ENCODE measurements at places on chromosomes 1 and 21. TPM values are rescaled to one million over a fixed set of nuclear protein-coding genes. Genes with fewer than 3 reads are reported as not detected.

DNA sequence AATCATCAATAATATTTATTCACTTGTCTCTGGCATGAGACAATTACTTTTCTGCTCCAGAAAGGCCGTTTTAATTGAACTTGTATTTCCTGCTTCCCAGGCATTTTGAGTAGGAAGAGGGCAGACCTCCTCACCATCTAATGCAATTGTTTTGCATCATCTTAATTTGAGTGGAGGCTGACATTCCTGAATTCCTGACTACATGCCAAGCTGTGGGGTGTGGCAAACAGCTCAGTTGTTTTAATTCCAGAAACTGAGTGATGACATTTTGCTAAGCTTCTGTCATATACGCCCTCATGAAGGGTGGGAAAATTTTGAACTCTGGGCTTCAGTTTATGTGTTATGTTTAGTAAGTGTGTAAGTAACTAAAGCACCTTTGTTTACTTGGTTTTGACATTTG, 125.4 kb upstream of the USP25 start:
- H3K27me3 ChIP-seq, result no peaks in the 10 kb centered on the region
- H3K4me3 ChIP-seq, result no peak overlapping the region
- no peak for DNase-seq
- H3K27ac ChIP-seq, result no peak overlapping the region
- no peaks in the 10 kb centered on the region for H3K4me1 ChIP-seq

DNA sequence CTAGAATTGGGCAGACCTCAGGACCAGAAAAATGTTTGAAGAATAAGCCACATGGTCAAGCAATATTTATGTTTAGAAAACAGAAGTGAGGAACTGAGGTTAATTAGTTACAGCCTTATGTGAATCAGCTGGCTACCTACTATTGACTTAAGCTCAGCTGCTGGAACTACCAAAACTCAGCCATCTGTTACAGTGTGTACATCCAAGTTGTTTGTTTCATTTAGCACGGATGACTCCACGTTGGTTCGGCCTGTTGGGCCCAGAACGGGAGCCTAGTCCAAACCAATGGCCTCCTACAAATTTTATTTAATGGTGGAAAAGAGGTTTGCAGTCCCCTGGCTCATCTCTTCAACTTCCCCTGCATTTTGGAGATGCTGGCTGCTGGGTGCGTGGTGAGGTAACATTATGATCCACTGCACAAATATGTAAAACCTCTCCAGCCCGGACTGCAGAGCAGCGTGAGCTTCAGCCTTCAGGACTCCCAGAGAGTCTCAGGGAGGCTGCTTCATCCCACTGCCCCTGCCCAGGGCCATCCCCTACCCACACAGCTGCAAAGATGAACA, 143.4 kb downstream of the ZZZ3 start:
- no peaks in the 10 kb centered on the region for H3K27me3 ChIP-seq
- peaks cover 8% of the 10 kb centered on the region for H3K4me1 ChIP-seq

- H3K27ac ChIP-seq, result no peak overlapping the region
- DNase-seq, result no peak
- no peak overlapping the region for H3K4me3 ChIP-seq
These were observed 71.8 kb upstream of the ADAM30 start for GRCh38 chr1:119968068-119968492.

DNA sequence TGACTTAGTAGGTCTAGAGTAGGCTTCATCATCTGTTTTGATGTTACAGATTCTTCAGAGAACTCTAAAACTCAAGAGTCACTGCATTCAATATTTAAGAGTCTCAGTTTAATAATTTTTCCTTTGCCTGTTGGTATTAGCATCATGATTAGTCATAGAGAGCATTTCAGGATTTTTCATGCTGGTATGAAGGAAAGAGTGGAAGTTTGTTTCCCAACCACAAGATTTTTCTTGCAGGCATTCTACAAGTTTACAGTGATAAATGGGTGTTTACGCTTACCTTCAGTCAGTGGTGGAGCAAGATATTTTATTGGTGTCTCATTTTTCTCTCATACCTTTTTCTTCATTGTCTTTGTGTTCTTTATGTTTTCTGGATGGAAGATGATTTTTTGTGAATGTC, 58.4 kb upstream of the MYOCOS start:
- H3K27ac ChIP-seq, result no peak overlapping the region
- H3K4me3 ChIP-seq, result no peak overlapping the region
- H3K36me3 ChIP-seq, result peaks cover under 1% of the 10 kb centered on the region
- DNase-seq, result no peak
- no peaks in the 10 kb centered on the region for H3K27me3 ChIP-seq

GRCh38 chr1:242178924-242179708, 180.2 kb upstream of the MAP1LC3C start:
- no peak overlapping the region for H3K27ac ChIP-seq
- H3K4me3 ChIP-seq, result no peak overlapping the region
- no peaks in the 10 kb centered on the region for H3K27me3 ChIP-seq
- no peaks in the 10 kb centered on the region for H3K4me1 ChIP-seq
- no peaks in the 10 kb centered on the region for H3K36me3 ChIP-seq

TMPRSS15 gene
- not detected for total RNA-seq

GRCh38 chr1:89987159-89987819, 7.6 kb upstream of the ZNF326 start:
- H3K27me3 ChIP-seq, result no peaks in the 10 kb centered on the region
- no peak overlapping the region for H3K27ac ChIP-seq
- no peak overlapping the region for H3K4me3 ChIP-seq
- H3K4me1 ChIP-seq, result no peaks in the 10 kb centered on the region
- DNase-seq, result no peak

- DNase-seq, result peak; percentile 91
- no peaks in the 10 kb centered on the region for H3K4me1 ChIP-seq
These were observed 517.6 kb downstream of the PTPRU start for GRCh38 chr1:29753771-29754572.

GRCh38 chr1:48830715-48831114, 54.0 kb upstream of the BEND5 start:
- H3K27me3 ChIP-seq, result no peaks in the 10 kb centered on the region
- no peak overlapping the region for H3K4me3 ChIP-seq
- peaks cover 8% of the 10 kb centered on the region for H3K4me1 ChIP-seq
- no peaks in the 10 kb centered on the region for H3K36me3 ChIP-seq
- H3K27ac ChIP-seq, result no peak overlapping the region
- DNase-seq, result no peak

DNA sequence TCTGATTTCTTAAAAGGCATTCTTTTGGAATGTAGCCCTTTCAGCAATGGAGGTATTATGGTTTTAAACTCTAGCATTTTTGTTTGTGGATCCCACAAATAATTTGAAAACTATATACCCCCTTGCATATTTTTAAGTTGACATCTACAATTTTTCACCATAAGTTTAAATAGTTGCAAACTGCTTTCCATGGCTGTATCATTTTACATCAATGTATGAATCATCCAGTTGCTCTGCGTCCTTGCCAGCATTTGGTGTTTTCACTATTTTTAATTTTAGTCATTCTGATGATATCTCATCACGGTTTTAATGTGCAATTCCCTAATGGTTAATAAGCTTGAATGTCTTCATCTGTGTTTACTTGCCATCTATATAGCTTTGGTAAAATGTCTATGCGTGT, 20.7 kb downstream of the DIPK1A start:
- no peaks in the 10 kb centered on the region for H3K27me3 ChIP-seq
- H3K4me3 ChIP-seq, result no peak overlapping the region
- no peak overlapping the region for H3K27ac ChIP-seq

GRCh38 chr1:49356594-49356993, 579.9 kb upstream of the BEND5 start:
- no peaks in the 10 kb centered on the region for H3K4me1 ChIP-seq
- no peak for DNase-seq
- no peaks in the 10 kb centered on the region for H3K27me3 ChIP-seq
- H3K4me3 ChIP-seq, result no peak overlapping the region
- no peak overlapping the region for H3K27ac ChIP-seq

UMODL1 gene
- not detected for total RNA-seq

- no peaks in the 10 kb centered on the region for H3K27me3 ChIP-seq
- no peak for DNase-seq
- H3K27ac ChIP-seq, result no peak overlapping the region
- H3K4me1 ChIP-seq, result peaks cover 65% of the 10 kb centered on the region
These were observed 57.2 kb downstream of the AGPAT3 start for GRCh38 chr21:43921979-43922945.

- no peaks in the 10 kb centered on the region for H3K36me3 ChIP-seq
- H3K4me3 ChIP-seq, result no peak overlapping the region
- DNase-seq, result no peak
- H3K27ac ChIP-seq, result no peak overlapping the region
These were observed 50.2 kb upstream of the TSHB start for GRCh38 chr1:114979278-114979891.

- H3K27me3 ChIP-seq, result no peaks in the 10 kb centered on the region
- H3K4me1 ChIP-seq, result peaks cover under 1% of the 10 kb centered on the region
- DNase-seq, result no peak
- no peak overlapping the region for H3K27ac ChIP-seq
- no peak overlapping the region for H3K4me3 ChIP-seq
These were observed 61.5 kb downstream of the PEX14 start for GRCh38 chr1:10536133-10536770.

KRTAP12-1 gene
- total RNA-seq, result not detected

AGTRAP gene
- total RNA-seq, result 49.4 TPM

MARK1 gene
- 13.0 TPM for total RNA-seq

DNA sequence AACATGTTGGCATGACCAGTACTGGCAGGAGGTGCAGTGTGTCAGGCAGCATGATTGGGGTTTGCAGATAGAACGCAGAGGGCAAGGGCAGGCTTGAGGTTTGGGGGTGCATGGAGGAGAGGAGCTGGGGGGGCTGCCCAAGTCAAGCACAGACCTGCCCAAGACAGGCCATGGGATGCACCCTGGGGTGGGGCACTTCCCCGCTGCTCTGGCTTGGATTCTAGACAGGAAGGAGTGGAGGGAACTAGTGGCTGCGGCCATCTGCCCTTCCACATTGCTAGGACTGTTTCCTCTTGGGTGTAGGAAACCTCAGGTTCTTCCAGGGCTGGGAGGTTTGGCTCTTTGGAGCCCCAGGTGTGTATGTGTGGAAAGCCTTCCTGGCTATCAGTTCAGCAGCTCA, 3.0 kb downstream of the PDXK start:
- no peaks in the 10 kb centered on the region for H3K36me3 ChIP-seq
- H3K4me3 ChIP-seq, result no peak overlapping the region
- H3K27me3 ChIP-seq, result no peaks in the 10 kb centered on the region

ATP6V1G3 gene
- total RNA-seq, result not detected

ESPN gene
- total RNA-seq, result 77.1 TPM

DNA sequence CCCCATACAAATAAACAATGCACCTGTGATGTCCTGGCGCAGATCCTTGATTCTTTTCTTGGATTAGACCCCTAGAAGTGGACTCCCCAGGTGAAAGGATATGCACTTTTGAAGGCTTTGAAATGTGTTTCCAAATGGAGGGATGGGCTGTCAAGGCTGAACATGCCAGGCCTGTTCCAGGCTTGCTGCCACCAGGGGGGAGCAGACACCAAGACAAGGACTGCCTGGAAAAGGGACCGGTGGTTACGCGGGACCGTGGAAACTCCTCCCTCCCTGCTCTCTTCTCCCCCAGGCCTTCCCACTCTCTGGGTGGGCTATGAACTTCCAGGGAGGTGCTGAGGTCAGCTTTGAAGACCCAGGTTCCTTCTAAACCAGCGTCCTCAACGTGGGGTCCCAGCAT, 12.7 kb downstream of the C1QB start:
- no peak overlapping the region for H3K27ac ChIP-seq
- DNase-seq, result no peak
- no peaks in the 10 kb centered on the region for H3K4me1 ChIP-seq
- no peaks in the 10 kb centered on the region for H3K27me3 ChIP-seq
- no peak overlapping the region for H3K4me3 ChIP-seq

DNA sequence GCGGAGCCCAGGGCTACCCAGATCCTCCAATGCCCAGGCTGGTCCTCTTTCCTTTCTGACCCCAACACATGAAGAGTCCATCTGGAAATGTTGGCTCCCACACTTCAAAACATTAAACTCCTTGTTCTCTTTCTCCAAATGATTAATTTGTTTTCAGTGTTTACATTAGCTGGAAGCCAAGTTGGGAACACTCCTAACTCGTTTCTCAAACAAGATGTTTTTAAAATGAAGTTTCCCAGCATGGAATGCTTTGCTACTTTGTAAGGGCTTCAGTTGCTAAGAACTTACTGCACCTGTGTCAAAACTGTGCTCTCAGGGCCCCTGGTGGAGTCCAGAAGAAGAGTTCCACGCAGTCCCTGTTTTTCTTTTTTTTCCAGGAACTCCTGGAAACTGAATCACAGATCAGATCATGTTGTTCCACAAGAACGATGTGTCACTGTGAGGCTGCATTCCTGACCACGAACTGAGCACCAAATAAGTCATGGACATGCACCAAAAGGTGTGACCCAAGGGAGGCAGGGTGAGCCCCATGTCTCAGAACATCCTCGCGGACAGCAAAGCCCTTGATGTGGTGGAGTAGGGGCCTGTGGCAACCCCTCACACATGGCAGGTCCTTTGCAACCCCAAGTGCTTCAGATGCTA, 257.3 kb downstream of the KCNJ6 start:
- H3K27ac ChIP-seq, result no peak overlapping the region
- no peak for DNase-seq
- peaks cover 17% of the 10 kb centered on the region for H3K4me1 ChIP-seq
- no peak overlapping the region for H3K4me3 ChIP-seq
- H3K36me3 ChIP-seq, result no peaks in the 10 kb centered on the region

DNA sequence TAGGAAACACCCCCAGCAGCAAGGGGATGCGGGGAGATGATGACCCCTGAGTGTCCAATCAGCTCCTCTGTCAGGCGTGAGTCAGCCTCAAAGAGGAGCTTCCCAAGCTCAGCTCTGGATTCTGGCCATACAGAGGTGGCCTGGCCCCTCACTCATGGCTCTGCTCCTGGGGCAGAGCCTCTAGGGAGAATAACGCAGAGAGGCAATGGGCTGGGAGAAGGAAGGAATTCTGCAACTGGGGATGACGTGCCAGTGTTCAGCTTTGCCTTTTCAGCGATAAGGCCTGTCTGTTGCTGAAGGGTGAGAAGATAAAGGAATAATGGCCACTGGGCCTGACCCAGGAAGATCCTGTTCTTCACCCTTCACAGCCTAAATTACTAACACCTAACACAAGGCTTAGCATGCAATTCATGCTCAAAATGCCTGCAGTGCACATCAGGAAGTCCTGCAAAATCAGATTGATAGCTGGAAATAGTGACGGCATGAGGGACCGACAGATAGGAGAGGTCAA, 92.2 kb downstream of the TBX19 start:
- no peaks in the 10 kb centered on the region for H3K4me1 ChIP-seq
- DNase-seq, result no peak
- H3K4me3 ChIP-seq, result no peak overlapping the region
- no peaks in the 10 kb centered on the region for H3K27me3 ChIP-seq
- H3K36me3 ChIP-seq, result no peaks in the 10 kb centered on the region

- H3K27ac ChIP-seq, result no peak overlapping the region
- H3K4me3 ChIP-seq, result no peak overlapping the region
These were observed 39.7 kb downstream of the AZIN2 start for GRCh38 chr1:33120436-33121231.

- peaks cover 34% of the 10 kb centered on the region for H3K27me3 ChIP-seq
- no peak overlapping the region for H3K4me3 ChIP-seq
- no peaks in the 10 kb centered on the region for H3K36me3 ChIP-seq
- peaks cover 26% of the 10 kb centered on the region for H3K4me1 ChIP-seq
- no peak for DNase-seq
These were observed 2.0 kb downstream of the DMBX1 start for GRCh38 chr1:46491443-46492268.

GRCh38 chr21:20419772-20420171, 578.4 kb upstream of the NCAM2 start:
- H3K4me1 ChIP-seq, result no peaks in the 10 kb centered on the region
- H3K36me3 ChIP-seq, result no peaks in the 10 kb centered on the region
- H3K27me3 ChIP-seq, result no peaks in the 10 kb centered on the region
- H3K27ac ChIP-seq, result no peak overlapping the region

- H3K27ac ChIP-seq, result no peak overlapping the region
- DNase-seq, result no peak
- H3K27me3 ChIP-seq, result no peaks in the 10 kb centered on the region
- H3K36me3 ChIP-seq, result no peaks in the 10 kb centered on the region
- H3K4me1 ChIP-seq, result no peaks in the 10 kb centered on the region
These were observed 199.0 kb upstream of the DPYD start for GRCh38 chr1:98119796-98120195.

PMF1 gene
- total RNA-seq, result 44.7 TPM

OR2G6 gene
- total RNA-seq, result not detected

NHLH2 gene
- total RNA-seq, result 0.25 TPM
